GM23338 (cell line): ENCODE measurements at places on chromosomes 16 and 17. TPM values are rescaled to one million over a fixed set of nuclear protein-coding genes. Genes with fewer than 3 reads are reported as not detected.

- no peak for DNase-seq
These were observed 19.2 kb downstream of the RBFOX1 start for GRCh38 chr16:7351610-7352510.

DNA sequence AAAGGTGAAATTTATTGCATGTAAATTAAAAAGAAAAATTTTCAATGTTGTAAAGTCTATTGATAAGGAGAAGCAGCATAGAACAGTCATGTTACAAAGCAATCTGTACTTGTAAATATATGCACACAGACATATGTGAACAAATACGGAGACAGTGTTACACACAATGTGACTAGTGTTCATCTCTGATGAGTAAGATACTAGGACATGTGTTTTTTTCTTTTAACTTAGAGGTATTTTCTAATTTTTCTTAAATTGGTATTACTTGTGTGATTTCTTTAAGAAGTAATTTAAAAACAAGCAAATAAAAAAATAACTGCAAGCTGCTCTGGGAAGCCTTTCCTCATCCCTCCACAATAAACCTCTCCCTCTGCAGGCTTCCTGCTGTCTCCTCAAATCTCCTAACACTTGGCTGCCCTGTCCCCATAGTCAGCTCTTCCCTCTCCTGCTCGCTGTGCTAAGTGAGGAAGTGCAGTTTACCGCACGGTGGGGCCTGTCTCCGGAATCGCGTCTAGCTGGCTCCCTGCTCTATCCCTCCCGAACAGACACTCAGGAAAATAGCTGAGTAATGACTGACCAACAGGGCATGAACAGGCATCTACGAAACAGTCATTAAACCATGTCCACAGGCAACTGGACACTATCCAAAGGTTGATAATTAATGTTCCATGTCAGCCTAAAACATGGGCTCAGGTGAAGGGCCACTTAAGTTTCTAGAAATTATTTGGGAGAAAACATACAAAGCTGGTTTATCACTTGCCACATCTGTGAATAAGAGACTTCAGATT lies 35.9 kb downstream of the CMTM4 start:
- peak; percentile 45 for DNase-seq

- DNase-seq: no peak
These were observed 4.6 kb downstream of the CCDC102A start for GRCh38 chr16:57531635-57532265.

- no peak for DNase-seq
These were observed 21.2 kb downstream of the C1QTNF1 start for GRCh38 chr17:79045001-79045729.

GRCh38 chr16:57186872-57187854 lies 1.0 kb downstream of the RSPRY1 start:
- peak; percentile 39 for DNase-seq

- DNase-seq: peak; percentile 34
These were observed 286.6 kb upstream of the CCL2 start for GRCh38 chr17:33968350-33969044.

- peak; percentile 32 for DNase-seq
These were observed 7.7 kb downstream of the CORO6 start for GRCh38 chr17:29615048-29615385.

DNA sequence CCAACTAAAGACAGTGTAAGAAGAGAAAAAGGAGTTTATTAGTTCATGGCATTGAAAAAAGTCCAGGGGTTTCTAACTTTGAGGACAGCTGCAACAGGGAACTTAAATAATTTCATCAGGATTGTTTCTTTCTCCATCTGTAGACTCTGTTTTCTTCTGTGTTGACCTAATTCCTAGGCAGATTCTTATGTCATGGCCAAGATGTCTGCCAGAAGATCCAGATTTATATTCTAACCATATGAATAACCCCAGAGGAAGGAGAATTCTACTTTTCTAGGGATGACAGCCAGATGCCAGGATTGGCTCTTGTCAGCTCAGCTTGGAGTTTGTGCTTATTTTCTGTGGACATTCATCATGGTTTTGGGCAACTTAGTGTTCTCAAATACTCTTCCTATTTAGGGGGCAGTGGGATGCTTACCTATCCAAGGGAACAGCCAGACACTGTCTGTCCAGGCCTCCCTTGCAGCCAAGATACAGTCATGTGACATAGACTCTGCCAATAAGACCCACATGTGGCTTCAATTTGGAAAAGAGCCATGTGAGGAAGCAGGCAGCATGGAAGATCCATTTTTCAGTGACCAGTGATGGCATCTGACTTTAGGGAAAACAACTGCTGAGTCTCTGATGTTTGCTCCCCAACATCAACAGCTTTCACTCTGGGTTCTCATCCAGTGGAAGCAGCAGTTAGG lies 18.2 kb downstream of the PCTP start:
- no peak for DNase-seq

DNA sequence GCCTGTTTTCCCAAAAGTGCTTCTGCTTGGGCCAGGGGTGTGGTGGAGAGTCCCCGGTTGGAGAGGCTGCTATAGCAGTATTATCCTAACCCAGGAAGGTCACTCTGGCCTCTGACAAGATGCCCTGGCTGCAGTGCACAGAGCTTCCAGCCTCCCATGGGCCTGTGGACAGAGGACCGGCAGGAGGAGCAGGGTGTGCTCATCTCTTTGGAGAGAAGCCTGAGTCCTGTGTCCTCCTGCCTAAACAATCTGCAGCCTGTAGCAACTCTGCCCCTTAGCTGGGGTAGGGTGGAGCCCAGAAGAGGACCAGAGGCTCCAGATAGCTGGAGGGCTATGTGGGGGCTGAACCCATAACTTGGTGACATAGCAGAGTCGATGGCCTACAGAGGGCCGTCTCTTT lies 78.0 kb downstream of the MPRIP start:
- no peak for DNase-seq

- no peak for DNase-seq
These were observed 610.2 kb downstream of the MAF start for GRCh38 chr16:78990309-78990701.

- no peak for DNase-seq
These were observed 16.6 kb downstream of the RMI2 start for GRCh38 chr16:11361701-11362451.

DNA sequence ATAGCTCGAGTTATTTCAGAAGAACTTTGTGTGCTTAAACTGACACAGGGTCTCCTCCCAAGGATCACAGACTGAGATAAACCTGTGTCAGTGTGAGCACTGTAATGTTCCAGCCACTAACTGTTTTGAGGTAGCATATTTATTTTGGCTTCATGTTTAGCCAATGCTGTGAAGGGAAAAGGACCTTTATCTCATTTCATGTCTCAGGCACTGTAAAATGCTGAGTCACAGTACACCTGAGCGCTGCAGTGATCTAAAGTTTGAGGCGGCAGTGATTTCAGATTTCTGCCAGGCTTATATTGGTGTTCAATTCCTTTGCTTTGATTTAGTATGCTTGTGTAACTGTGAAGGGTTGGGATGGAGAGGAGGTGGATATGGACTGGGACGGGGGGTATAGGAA lies 3.1 kb upstream of the DNAJA2 start:
- no peak for DNase-seq

- DNase-seq: peak; percentile 88
These were observed 13.4 kb downstream of the WFDC1 start for GRCh38 chr16:84308120-84308519.

DNA sequence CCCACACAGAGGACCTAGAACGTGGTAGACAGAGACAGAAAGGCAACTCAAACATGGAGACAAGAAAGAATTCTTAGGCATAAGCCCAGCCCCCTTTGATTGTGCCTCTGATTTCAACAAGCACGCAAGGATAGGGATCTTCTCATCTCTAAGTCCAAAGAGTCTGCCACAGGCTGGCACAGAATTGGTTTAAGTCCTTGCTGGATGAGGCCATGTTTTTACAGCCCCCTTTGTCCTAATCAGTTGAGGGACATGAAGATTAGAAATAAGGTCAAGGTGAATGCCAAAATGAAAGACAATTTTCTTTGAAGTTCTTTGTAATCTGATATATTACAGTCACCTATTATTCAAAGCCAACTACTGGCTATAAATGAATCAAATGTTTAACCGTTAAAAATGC lies 68.0 kb upstream of the ATP2A3 start:
- DNase-seq: no peak

DNA sequence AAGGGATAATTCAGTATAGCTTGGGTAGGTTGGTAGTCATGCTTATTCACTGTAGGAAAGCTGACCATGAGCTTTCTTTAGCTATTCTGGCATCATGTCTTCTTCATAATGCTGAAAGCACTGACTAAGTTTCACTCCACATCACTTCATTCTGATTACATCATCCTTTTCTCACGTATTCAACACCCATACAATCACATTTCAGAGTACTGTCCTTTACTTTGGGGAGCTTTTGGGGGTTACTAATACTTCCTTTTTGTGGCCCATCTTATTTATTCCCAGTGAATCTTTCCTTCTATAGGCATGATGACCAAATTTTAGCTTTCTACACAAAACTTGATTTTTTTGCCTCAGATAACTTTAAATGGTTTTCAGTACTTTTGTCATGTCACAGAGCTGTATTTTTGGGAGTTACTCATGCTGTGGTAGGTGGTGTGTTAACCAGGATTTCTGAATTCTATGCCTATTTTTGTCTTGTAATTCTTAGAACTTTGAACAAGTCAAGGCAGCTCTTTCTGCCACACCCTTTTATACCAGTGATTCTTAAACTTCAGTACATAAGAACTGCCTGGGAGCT lies 23.5 kb downstream of the TADA2A start:
- no peak for DNase-seq

DNA sequence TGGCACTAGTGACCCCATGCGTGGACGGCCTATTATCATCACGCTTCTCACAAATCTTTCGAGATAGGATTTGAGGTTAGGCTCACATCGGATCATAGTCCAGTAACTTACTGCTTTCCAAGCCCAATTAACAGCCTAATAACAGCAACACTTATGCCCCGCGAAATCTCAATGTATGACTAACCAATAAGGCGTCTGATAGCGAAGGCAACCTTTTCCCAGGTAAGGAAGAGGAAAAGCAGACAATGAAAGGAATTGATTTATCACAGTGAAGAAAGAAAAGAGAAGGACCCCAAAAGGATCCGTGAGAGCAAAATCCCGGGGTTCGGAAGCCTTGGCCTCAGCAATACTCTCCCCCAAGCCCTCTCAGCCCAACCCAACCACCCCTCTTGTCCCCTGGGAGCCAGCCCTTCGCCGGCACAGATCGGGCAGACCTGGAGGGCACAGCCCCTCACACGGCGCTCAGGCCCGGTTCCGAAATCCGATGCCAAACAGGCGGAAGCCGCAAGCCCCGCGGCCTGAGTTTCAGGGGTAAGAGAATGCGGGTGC lies 534 bp downstream of the GPATCH8 start:
- DNase-seq: peak; percentile 57

DNA sequence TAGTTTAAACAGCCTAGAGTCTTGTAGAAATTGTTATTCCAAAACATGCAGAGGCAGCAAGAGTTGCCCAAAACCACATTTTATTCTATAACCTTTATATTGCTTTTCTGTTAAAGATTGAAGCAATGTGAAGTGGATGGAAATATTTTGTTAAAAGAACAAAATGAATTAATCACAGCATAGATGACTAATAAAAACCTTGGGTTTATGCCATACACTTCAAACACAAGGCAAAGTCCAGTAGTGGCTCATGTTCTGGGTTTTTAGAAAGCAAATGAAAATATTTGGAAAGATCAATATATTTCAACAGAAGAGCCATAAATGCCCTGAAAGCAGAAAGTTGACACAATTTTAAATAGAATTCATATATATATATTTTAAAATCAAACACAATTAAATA lies 36.7 kb upstream of the ULK2 start:
- DNase-seq: no peak

- DNase-seq: no peak
These were observed 473.6 kb upstream of the ASIC2 start for GRCh38 chr17:33766721-33767120.

DNA sequence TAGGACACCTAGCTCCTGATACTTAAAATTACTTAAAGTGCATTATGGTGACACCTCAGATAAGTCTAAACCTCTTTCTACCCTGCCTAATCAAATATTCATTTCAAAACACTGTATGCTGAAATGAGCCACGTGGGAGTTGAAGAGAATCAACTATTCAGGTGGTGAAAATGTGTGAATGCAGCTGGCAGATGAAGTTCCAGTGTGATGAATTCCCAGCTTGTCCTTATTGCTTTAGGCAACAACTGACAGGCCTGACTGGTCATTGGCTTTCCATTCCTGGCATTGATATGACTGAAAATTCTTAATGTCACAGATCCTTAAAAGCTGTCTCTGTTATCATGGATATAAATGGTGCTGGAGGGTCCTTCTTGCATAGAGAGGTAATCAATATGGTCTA lies 301.9 kb upstream of the TBX2 start:
- DNase-seq: no peak

DNA sequence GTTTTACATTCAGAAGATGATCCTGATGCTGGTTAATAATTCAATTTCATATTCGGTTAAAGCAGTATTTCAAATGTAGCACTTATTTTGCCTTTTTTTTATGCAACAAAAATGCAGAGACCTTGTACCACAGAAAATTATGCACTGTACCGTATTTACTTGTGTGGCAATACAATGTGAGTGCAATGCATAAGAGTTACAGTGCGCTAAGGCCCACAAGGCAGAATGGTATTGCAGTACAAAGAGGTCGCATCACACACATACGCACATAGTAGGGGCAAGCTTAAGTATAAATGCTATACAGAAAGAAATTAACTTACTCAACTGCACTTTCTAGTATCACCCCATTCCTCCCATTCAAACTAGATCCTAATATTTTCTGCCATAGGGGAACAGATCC lies 103.0 kb downstream of the SYCE1L start:
- DNase-seq: no peak

DNA sequence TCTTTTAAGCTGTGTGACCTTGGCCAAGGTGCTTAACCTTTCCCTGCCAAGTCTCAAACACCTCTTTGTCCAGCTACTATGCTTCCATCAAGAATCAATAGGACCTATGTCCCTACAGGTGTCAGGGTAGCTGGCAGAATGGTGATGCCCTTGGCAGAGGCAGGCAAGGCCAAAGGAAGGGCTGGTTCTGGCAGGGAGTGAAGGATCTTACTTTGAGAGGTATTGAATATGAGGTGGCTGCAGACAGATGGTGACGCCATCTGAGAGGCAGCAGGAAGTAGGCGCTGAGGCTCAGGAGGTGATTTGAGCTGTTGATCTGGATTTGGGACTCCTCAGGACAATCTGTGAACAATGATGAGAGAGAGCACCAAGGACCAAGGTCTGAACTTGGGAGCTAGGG lies 12.5 kb downstream of the ABCC3 start:
- no peak for DNase-seq

- DNase-seq: no peak
These were observed 55.9 kb downstream of the TBC1D16 start for GRCh38 chr17:79979816-79980215.

GRCh38 chr17:57861790-57862693 lies 12.2 kb upstream of the MRPS23 start:
- DNase-seq: peak; percentile 73

- DNase-seq: no peak
These were observed 14.7 kb downstream of the C1QTNF1 start for GRCh38 chr17:79038545-79039135.

- DNase-seq: peak; percentile 93
These were observed 35.1 kb downstream of the IGF2BP1 start for GRCh38 chr17:49031965-49032928.

CDC6 gene
- total RNA-seq: 75.5 and 79.9 TPM in 2 replicates

CRYBA1 gene
- not detected in 2 replicates for total RNA-seq

OR1A1 gene
- total RNA-seq: not detected in 2 replicates

TPSD1 gene
- 0.17 TPM in 1 of 2 replicates, not detected in the other for total RNA-seq

MYH13 gene
- total RNA-seq: not detected in 2 replicates

DYNC1LI2 gene
- total RNA-seq: 73.9 and 113 TPM in 2 replicates

CACNG5 gene
- 2.7 and 3.3 TPM in 2 replicates for total RNA-seq

WFDC1 gene
- 0.43 and 0.76 TPM in 2 replicates for total RNA-seq

WNT9B gene
- total RNA-seq: 0.17 and 0.62 TPM in 2 replicates

COA3 gene
- total RNA-seq: 57.6 and 81.2 TPM in 2 replicates
